ENCODE measurements at places on chromosomes 12 and 14.

- DNase-seq = no peak
Observed at GRCh38 chr12:107654873-107655272, 30.7 kb upstream of the PWP1 start.

GRCh38 chr12:127231371-127231770, 1035.6 kb upstream of the TMEM132C start:
- DNase-seq = no peak

DNA sequence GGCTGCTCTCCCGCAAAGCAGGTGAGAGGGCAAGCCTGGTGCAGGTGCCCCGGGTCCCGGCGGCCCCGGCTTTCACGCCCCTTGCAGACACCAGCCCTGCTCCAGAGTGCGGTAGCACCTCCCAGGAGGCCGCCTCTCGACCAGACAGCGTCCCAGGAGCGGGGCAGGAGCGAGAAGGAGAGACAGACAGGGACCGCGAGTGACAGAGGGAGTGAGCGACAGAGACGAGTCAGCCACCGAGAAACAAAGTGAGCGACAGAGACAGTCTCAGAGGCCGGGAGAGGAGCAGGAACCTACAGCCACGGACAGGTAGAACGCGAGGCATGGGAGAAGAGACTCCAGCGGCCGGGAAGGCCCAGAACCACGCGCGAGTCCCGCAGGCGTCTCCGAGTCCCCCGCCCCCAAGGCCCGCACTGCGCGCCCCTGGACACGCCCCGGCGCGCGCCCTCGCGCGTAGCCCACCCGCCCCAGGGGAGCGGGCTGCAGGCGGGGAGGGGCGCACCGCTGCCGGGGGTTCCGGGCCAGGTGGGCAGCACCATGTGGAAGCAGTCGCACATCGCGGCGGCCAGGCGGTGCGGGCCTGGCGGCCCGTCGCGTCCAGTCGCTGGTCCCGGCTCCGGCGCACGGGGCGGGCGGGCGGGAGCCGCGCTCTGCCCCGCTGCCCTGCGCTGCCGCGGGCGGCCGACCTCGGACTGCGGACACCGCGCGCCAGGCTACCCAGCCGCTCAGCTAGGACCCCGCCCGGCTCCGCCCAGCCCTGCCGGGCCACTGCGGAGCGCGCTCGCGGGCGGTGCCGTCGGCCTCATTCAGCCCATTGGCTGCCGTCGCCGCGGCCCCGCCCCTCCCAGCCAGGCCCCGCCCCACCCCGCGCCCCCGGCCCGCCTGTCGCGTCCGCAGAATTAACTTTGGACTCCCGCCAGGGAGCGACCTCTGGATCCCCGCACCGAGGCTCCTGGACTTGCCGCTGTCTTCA, at the start of gene AHNAK2:
AHNAK2 (minus strand) TSS at position 694 of the 973 bp plus-strand sequence; CDS start at position 557, 137 bp downstream.
- DNase-seq = peak; percentile 64

DNA sequence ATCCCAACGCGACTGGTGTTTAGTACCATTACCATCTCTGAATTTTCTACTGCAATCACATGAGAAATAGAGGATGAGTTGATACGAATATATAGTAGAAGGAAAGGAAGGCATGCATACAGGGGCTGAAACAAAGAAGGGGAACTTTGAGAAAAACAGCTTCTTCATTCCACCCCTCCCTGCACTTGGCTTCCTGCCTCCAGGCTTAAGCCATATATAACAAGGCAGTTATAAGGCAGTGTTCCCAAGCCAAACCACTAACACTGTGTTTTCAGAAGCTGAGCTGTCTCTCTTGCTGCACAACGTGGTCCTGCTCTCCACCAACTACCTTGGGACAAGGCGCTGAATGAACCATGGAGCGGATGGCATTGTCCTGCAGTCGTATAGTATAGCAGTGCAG, 11.0 kb downstream of the LETMD1 start:
- DNase-seq = no peak

Data from activated CD4-positive, alpha-beta T cell treated with anti-CD3 and anti-CD28 coated beads, Interleukin-10, Interleukin-2, amounts not matched to agents 100 ng/mL and 50 ng/mL, durations not matched to agents 16 hours and 8 hours (primary cell).